ENCODE measurements at places on chromosomes 2 and 18.

- no peak for DNase-seq
Measured at GRCh38 chr2:170201275-170201674, 23.3 kb downstream of the MYO3B start.

DNA sequence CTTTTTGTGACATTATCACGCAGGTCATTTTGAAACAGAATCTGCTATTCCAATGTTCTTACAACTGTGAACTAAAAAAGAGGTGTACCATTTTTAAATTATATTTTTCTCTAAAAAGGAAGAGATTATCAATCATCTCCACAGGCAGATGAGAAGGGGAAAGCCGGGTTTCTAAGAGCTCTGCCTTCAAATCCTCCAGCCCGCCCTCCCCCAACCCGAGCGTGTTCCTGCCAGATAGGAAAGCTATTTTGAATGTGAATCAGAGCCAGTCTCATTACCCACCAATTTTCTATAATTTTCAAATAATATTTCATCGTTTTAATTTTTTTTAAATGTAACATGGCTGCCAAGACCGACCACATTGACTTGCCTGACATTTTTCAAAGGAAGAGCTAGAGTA lies 65.9 kb downstream of the KCNF1 start:
- DNase-seq, result no peak

DNA sequence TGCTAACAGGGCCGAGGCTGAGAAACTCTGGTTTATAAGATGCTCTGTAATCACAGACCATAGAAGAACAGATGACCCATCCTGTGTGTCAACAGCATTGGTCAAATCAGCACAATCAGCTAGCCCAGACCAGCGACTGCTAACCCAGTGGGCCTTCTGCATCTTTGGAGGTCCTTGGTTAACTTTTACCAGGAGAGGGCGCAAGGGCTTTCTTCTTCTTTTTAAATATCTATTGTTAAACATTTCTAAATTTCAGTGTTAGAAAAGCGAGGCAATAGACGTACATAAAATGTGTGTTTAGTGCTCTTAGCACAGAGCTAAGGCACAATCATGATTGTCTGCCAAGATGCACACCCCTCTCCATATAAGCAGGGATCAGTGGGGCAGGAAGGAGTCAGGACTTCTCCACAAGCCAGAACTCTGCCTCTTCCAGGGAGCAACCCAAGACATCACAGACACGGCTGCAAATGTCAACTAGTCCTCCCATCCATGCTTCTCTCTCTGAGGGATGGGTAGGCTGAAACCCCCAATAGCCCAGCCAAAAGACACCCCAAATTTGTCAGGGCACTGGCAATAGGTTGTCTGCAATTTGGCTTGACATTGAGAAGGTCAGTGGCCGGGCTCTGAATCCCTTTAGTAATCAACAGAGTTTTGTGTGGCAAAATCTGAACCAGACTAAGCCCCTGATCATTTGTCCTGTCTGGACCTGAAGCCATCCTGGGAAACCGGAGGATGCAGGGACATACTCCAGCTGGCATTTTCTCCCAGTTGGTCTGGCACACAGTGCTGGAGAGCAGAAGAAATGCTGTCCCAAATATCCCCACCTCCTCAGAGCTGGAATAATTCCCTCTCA lies 188.2 kb downstream of the BCL2 start:
- no peak for DNase-seq

DNA sequence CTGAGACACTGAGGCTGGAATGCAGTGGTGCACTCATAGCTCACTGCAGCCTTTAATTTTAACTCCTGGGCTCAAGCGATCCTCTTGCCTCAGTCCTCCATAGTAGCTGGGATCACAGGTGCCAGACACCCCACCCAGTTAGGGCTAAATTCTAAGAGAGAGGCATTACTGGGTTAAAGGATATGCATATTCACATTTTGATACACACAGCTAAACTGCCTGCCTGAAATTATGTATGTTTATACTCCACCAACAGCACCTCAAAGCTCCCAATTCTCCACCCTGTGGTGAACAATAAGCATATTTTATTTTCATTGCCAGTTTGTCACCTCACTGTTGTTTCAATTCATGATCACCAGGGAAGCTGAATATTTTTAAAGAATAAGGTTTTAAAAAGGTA lies 18.7 kb upstream of the MCM6 start:
- no peak for DNase-seq

DNA sequence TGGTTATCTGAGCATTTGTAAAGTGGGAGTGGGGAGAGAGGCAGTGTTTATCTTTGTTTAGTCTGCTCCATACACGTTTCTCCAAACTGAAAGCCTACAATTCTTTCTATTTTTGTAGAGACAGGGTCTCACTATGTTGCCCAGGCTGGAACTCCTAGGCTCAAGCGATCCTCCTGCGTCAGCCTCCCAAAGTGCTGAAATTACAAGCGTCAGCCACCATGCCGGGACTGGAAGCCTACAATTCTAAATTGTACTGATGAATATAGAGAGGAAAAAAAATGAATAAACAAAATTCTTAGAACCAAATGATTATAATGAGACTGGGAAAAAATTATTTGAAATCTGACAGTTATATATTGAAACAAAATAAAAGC lies 1.4 kb upstream of the ZFAND2B start:
- no peak for DNase-seq

GRCh38 chr2:239143858-239144712 lies 256.7 kb downstream of the HDAC4 start:
- no peak for DNase-seq

All from stimulated activated CD8-positive, alpha-beta memory T cell treated with anti-CD3 and anti-CD28 coated beads, Interleukin-15, amount 100 ng/mL, for 24 hours (primary cell).